ENCODE measurements at places on chromosomes 16 and 17.

DNA sequence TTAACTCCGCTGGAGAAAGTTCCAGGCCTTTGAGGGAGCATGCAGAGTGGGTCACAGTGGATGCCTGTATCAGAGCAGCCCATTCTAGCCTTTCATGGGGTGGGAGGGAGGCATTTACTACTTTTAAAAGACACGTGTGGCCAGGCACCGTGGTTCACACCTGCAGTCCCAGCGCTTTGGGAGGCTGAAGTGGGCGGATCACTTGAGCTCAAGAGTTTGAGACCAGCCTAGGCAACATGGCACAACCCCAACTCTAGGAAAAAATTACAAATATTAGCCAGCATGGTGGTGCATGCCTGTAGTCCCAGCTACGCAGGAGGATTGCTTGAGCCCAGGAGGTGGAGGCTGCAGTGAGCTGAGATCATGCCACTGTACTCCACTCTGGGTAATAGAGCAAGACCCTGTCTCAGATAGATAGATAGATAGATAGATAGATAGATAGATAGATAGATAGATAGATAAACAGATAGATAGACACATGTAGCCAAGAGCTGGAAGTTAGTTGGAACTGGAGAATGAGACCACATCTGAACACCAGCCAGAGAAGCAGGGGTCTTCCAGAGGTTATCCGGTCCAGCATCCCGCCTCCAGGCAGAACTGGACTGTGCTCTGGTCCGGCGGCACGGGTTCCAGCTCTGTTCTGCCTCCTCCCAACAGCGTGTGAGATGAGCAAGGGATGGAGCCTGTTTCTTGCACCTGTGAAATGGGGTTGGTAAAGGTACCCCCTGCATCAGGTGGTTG, 3.6 kb downstream of the ADCY7 start:
- no peak for DNase-seq

DNA sequence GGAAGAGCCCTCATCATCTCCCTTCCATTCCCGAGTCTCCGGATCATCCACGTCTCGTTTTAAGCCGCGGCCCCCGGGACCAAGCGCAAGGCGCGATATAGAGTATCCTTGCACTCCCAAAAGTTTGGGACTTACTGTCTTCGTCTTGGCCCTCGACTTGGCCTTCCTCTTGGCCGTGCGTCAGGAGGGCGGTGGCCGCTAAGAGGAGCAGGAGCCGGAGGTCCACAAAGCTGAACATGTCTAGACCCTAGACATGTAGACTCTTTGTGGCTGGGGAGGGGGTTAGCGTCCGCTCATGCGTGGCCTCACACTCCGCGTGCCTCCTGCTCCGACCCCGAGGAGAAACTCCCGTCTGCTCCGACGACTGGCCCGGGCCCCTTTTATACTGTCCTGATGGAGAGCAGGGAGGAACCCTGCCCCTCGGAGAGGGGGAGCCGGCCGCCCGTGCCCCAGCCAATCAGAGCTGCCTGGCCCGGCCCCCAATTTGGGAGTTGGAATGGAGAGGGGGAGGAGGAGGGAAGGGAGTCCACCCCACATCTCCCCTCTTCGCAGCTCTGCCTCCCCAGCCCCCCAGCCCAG, at the start of gene COL1A1:
COL1A1 (minus strand) TSS at position 356 of the 579 bp plus-strand sequence; CDS start at position 238, 118 bp downstream.
- peak; percentile 16 for DNase-seq

DNA sequence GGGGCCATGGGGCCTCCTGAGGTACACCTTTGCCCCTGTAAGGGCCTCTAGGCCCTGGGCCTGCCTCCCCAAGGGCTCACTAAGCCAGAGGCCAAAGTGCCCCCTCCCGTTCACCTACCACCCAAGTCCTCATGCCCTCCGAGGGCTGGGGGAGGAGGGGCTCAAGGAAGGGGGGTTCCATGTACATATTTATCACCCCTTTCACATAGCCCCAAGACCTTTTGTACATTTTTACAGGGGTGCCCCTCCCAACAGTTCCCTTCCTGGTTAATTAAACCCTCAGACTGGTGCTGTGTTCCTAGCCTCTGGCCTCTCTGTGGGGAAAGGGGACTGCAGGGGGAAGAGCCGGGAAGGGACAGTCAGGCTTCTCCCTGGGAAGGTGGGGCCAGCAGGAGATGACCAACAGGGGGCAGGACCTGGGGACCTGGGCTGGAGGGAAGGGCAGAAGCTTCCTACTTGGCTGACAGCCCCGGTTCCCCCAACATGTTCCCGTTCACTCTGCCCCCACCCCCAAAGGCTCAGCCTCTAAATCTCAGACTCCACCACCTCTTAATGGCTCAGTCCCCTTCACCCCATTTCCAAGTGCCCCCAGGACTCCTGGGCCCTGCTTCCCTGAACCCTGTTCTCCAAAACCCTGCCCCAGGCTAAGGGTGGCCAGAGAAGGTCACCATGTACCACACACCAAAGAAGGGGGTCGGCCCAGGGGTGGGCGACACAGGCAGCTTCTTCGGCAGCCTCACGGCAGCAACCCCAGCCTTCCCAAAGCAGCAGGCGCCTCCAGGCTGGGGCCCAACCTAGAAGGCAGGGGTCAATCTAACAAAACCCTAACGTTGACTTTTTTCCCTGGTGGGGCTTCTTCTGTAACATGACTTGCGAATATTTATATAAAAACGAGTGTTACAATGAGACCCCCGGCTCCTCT, 11.9 kb downstream of the FBRS start:
- no peak for DNase-seq

- no peak for DNase-seq
Observed at GRCh38 chr17:47686664-47687327, 7.2 kb upstream of the TBKBP1 start.

DNA sequence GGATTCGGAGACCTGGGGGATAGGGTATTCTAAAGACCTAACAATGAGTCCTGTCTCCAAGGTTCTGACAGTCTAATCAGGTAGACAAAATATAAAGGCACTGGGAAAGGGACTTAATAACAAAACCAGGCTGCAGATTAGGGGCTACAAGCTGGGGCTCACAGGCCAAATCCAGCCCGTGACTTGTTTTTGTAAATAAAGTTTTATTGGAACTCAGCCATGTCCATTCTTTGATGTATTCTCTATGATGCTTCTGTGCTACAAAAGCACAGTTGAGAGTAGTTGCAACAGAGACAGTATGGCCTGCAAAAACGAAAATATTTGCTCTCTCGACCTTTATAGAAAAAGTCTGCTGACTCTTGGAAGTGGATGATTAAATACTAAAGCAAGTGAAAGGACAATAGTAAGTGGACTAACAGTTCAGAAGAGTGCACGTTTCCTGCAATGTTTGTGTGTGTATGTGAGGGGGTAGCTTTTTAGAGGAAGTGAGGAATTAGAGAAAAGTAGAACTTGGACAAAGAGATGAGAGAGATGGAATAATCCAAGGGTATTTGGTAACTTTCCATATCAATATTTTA, 115.4 kb upstream of the ZFHX3 start:
- DNase-seq, result no peak

- DNase-seq, result no peak
Observed at GRCh38 chr16:8110572-8111514, 479.5 kb downstream of the TMEM114 start.

DNA sequence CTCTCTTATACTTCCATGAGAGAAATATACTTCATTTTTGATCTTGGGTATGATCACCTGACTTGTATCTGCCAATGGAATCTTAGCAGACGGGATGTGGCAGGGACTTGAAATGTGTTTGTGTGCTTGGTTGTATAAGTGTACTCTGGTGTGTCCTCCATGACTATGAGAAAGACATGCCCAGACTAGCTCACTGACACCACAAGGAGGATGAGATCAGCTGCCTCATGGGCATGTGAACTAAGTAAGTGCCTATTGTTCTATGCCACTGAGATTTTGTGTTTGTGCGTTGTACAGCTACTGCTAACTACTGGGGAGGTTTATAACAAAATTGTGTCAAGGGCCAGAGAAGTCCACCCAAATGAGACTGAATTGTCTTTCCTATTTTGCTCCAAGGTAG, 402.2 kb upstream of the SALL1 start:
- DNase-seq, result no peak

DNA sequence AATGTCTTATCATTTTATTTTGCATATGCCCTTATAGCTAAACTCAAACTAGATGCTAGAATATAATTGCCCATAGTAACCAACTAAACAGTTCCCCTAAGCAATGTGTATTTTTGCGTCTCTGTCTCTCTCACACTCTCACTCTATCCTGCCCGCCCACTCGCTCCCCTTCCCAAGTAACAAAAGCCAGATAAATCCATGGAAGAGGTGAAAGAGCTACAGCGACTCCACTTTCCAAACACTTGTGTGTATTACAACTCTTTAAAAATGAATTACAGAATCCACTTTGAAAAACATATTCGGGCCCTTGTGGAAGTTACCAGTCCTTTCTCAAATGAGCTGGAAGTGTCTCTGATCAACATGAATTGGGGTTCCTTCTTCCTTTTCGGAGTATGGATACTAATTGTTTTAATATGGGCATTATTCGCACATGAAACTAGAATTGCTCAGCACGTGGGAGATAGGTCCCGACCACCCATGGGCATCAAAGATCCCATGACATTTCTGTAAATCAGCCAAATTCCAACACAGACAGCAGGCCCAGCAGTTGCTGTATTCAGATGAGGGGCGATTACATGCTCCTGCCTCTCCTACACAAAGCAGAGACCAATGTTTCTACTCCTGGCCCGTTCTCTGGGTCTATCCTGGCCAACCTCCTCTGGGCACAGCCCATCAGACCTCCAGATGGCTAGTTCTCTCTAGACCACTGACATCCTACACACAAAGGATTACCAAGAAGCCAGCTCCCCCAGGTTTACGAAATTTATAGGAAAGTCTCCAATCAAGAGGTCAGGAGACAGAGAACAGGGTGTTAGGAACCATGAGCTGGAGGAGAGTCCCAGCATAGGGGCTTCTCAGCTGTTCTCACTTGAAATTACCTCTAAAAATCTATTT, 121.5 kb downstream of the ZFHX3 start:
- peak; percentile 63 for DNase-seq

DNA sequence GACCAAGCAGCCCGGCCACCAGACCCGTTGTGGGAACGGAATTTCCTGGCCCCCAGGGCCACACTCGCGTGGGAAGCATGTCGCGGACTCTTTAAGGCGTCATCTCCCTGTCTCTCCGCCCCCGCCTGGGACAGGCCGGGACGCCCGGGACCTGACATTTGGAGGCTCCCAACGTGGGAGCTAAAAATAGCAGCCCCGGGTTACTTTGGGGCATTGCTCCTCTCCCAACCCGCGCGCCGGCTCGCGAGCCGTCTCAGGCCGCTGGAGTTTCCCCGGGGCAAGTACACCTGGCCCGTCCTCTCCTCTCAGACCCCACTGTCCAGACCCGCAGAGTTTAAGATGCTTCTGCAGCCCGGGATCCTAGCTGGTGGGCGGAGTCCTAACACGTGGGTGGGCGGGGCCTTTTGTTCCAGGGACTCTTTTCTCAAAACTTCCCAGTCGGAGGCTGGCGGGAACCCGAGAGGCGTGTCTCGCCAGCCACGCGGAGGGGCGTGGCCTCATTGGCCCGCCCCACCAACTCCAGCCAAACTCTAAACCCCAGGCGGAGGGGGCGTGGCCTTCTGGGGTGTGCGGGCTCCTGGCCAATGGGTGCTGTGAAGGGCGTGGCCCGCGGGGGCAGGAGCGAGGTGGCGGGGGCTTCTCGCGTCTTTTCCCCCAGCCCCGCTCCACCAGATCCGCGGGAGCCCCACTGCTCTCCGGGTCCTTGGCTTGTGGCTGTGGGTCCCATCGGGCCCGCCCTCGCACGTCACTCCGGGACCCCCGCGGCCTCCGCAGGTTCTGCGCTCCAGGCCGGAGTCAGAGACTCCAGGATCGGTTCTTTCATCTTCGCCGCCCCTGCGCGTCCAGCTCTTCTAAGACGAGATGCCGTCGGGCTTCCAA, at the start of gene SLC2A4:
SLC2A4 (plus strand) TSS at position 645 of the 879 bp plus-strand sequence; CDS start at position 862, 217 bp downstream.
- DNase-seq, result peak; percentile 99

GRCh38 chr17:9181640-9182039, 160.3 kb downstream of the NTN1 start:
- DNase-seq, result no peak

DNA sequence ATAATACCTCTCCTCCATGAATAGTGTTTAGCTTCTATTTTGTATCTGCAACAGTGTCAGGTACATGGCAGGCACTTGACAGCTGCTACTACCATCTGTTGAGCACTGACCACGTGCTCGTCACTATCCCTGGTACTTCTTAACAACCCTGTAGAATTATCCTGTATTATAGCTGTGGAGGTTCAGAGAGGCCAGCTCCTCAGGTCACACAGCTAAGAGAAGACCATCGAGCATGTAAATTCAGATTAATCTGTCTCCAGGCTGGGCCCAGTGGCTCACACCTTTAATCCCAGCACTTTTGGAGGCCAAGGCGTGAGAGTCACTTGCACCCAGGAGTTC, 26.3 kb downstream of the WSB1 start:
- no peak for DNase-seq

DNA sequence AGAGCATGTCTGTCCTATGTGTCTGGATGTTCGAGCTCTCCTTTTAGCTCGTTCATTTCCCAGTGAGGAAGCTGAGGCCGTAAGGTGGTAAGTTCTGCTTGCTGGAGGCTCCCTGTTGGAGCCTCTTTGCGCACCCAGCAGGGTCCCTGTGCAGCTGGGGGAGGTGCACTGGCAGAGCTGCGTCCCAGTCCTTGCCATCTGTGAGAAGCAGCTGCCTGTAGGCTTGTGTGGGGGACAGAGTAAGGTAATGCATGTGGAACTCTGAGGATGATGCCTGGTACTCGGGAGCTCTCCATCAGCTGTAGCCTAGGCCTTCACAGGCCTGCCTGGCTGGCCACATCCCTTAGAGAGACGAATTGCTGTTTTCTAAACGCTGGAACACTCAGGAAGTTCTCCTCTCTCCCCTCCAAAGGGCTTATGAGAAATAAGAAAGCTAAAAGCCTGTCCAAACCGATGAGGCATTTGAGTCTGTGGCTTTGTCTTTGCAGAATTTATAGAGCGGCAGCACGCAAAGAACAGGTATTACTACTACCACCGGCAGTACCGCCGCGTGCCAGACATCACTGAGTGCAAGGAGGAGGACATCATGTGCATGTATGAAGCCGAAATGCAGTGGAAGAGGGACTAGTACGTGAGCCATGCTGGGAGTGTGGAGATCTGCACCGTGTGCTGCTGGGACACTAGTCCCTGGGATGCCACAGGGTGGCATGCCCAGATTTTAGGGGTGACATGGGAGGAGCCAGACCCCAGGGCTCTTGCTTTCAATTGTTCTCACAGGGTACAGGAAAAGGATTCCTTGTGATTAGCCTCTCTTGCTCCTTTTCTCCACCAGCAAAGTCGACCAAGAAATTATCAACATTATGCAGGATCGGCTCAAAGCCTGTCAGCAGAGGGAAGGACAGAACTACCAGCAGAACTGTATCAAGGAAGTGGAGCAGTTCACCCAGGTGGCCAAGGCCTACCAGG, 1.6 kb downstream of the NDUFB10 start:
- DNase-seq, result peak; percentile 50

- no peak for DNase-seq
Observed at GRCh38 chr16:65675161-65675560, 553.3 kb upstream of the CDH11 start.

GRCh38 chr17:37488607-37489196, 989 bp upstream of the DUSP14 start:
- DNase-seq, result peak; percentile 89

DNA sequence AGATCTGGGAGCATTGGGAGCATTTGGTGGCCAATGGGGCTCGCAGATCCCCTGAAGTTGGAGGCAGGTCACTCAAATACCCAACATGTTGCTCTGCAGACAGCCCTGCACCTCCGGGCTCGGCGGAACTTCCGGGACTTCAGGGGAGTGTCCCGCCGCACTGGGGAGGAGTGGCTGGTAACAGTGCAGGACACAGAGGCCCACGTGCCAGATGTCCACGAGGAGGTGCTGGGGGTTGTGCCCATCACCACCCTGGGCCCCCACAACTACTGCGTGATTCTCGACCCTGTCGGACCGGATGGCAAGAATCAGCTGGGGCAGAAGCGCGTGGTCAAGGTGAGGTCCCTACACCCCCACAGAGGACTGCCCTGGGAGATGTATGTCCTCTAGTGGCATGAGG, 16.4 kb downstream of the MVP start:
- no peak for DNase-seq

All from cardiac muscle cell (in vitro differentiated cells and primary cell).